ENCODE measurements at places on chromosomes 7 and 10. TPM values are rescaled to one million over a fixed set of nuclear protein-coding genes. Genes with fewer than 3 reads are reported as not detected.

DNA sequence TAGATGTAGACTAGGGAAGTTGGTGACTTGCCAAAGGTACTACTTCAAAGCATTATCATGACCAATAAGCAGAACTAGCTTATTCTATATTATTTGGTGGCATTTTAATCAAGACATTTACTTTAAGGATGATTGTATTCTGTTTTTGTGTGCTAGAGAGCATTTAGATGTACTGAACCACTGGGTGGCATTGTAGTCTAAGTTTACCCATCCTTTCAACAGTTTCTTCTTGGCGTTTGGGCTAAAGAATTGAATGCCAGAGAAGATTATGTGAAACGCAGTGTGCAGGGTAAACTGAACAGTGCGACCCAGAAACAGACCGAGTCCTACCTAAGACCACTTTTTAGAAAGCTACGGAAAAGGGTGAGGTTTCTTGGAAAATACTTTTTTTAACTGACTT lies 26.8 kb downstream of the PRPF18 start:
- no peaks in the 10 kb centered on the region for H3K27me3 ChIP-seq
- H3K27ac ChIP-seq, result no peak overlapping the region
- H3K36me3 ChIP-seq, result no peaks in the 10 kb centered on the region
- no peak overlapping the region for H3K4me3 ChIP-seq

DNA sequence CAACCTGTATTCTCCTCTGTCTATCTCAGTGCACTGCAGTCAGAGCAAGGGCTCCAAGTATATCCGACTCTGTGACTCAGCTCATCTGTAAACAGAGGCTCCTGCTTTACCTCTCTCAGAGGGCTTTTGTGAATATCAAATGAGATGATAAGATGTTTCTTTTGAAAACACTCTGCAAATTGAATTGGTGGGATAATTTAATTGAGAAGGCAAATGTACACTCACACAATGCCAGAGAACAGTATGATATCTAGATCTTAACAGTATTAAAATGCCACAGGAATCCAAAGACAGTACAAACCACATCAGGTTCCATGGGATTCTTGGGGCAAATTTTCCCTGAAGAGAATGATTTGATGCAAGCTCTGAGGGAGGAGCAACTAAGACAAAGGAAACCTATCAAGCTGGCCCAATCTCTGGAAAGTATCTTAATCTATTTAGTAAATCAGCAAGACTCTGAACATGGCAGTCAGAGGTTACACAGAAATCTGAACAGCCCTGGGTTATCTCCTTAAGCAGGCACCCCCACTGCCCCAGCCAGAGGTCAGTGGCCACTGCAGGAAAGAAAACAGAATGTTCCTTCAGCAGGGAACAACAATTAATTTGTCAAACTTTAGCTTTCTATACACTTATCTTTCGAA lies 45.9 kb downstream of the DOCK4 start:
- no peaks in the 10 kb centered on the region for H3K27me3 ChIP-seq
- no peak for DNase-seq
- H3K27ac ChIP-seq, result no peak overlapping the region
- no peak overlapping the region for H3K4me3 ChIP-seq
- peaks cover 9% of the 10 kb centered on the region for H3K4me1 ChIP-seq

DNA sequence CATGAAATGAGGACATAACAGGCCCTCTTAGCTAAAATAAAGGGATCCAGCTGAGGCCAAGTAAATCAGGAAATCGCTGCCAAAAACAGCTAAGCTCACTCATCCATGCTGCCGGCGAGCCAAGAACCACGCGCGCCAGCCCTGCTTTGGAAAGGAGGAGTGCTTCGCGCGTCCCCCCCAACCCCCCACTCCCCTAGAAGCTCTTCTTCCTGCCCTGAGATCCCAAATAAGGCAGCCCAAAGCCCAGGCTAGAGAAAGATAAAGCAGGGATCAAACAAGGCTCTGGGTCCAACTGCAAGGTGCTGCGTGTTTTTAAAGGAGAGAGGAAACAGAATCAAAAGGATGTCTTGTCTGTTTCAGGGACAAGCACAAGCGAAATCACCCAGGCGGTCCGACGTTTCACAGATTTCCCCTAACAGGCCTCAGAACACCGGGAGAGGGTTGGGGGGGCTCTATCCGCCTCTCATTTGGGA lies 168.3 kb upstream of the AUTS2 start:
- H3K27ac ChIP-seq, result peak overlapping the region; percentile 70
- no peak overlapping the region for H3K4me3 ChIP-seq
- no peaks in the 10 kb centered on the region for H3K36me3 ChIP-seq
- peaks cover 3% of the 10 kb centered on the region for H3K4me1 ChIP-seq
- peak; percentile 79 for DNase-seq

DNA sequence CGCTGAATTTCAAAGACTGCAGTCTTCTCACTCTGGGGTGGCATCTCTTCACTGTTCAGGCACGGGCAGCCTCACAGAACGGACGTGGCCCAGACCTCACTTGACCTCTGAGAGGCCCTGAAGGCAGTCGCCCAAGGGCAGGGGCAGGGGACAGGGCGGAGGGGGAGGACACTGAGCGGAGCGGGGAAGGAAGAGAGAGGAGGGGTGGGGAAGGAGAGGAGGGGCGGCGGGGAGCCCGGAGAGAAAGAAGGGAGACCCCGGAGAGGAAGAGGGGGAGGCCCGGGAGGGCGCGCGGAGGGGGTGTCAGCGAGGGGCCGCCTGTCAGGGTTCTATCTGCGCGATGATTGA lies 58.7 kb upstream of the COMTD1 start:
- H3K4me3 ChIP-seq, result peak overlapping the region; percentile 59
- H3K27me3 ChIP-seq, result no peaks in the 10 kb centered on the region
- peaks cover 11% of the 10 kb centered on the region for H3K4me1 ChIP-seq
- DNase-seq, result peak; percentile 52

DNA sequence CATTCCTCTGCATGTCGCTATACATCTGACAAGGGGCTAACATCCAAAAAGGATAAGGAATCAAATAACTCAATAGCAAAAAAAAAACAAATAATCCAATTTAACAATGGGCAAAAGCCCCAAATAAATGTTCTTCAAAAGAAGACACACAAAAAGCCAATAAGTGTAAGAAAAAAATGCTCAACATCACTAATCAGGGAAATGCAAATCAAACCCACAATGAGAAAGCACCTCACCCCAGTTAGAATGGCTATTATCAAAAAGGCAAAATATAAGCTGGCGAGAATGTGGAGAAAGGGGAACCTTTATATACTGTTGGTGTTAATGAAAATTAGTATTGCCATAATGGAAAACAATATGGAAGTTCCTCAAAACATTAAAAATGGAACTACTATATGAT lies 14.3 kb downstream of the ARHGAP12 start:
- DNase-seq, result no peak
- H3K27ac ChIP-seq, result no peak overlapping the region

GRCh38 chr10:98339799-98340198 lies 71.8 kb upstream of the LOXL4 start:
- no peak for DNase-seq
- H3K27me3 ChIP-seq, result no peaks in the 10 kb centered on the region
- no peaks in the 10 kb centered on the region for H3K36me3 ChIP-seq
- no peak overlapping the region for H3K27ac ChIP-seq

GRCh38 chr7:102926783-102927140 lies 14.0 kb downstream of the LRRC17 start:
- H3K4me1 ChIP-seq, result peaks cover 14% of the 10 kb centered on the region
- no peak overlapping the region for H3K4me3 ChIP-seq
- H3K27ac ChIP-seq, result no peak overlapping the region
- no peak for DNase-seq
- no peaks in the 10 kb centered on the region for H3K36me3 ChIP-seq
- no peaks in the 10 kb centered on the region for H3K27me3 ChIP-seq

GRCh38 chr10:85557077-85557476 lies 809.5 kb downstream of the GRID1 start:
- no peaks in the 10 kb centered on the region for H3K4me1 ChIP-seq
- DNase-seq, result no peak
- no peaks in the 10 kb centered on the region for H3K36me3 ChIP-seq
- H3K27me3 ChIP-seq, result no peaks in the 10 kb centered on the region

DNA sequence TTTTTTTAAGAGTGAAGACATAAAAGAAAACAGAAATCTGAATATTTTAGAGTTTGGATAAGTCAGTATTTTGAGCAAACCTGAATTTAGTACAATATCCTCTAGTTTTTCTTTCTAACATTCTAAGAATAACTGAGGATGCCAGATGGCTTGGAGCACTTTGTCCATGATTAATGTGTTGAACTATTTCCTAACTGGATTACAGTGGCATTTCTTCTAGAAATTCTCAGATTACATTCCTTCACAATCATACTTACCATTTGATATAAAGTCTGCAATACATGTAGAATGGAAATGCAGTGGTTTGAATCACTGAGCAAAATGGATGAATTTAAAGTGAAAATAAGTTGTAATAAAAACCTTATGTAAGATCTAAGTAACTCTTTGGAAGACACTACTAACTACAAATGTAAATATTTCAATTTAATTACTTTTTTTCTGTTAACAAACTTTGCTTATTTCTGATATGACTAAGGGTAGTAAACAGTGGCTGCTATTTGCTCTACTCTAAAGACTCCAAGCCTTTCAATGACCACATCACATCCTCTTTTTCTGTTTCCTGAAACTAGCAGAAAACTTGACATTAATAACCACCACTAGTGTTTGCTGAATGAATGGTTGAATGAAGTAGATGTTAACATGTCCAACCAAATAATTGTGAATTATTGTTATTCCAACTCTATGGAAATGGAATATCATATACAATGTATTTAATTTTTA lies 102.8 kb downstream of the PRKG1 start:
- DNase-seq, result no peak
- H3K4me3 ChIP-seq, result no peak overlapping the region
- H3K4me1 ChIP-seq, result no peaks in the 10 kb centered on the region
- no peak overlapping the region for H3K27ac ChIP-seq
- no peaks in the 10 kb centered on the region for H3K27me3 ChIP-seq

DNA sequence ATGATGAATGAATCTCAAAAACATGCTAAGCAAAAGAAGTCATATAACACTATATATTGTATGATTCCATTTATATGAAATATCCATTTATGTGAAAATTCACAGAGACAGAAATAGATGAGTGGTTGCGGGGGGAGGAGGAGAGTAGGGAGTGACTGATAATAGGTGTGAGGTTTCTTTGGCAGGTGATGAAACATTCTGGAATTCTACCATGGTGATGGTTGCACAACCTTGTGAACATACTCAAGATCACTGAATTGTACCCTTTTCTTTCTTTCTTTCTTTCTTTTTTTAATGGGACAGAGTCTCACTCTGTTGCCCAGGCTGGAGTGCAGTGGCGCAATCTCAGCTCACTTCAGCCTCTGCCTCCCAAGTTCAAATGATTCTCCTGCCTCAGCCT lies 10.7 kb downstream of the SVOPL start:
- H3K36me3 ChIP-seq, result no peaks in the 10 kb centered on the region
- no peak for DNase-seq
- H3K4me3 ChIP-seq, result no peak overlapping the region
- H3K4me1 ChIP-seq, result peaks cover 3% of the 10 kb centered on the region

- no peak overlapping the region for H3K27ac ChIP-seq
- peaks cover 3% of the 10 kb centered on the region for H3K4me1 ChIP-seq
- H3K36me3 ChIP-seq, result no peaks in the 10 kb centered on the region
- H3K4me3 ChIP-seq, result no peak overlapping the region
- DNase-seq, result no peak
Observed at GRCh38 chr7:69967689-69968450, 369.6 kb downstream of the AUTS2 start.

DNA sequence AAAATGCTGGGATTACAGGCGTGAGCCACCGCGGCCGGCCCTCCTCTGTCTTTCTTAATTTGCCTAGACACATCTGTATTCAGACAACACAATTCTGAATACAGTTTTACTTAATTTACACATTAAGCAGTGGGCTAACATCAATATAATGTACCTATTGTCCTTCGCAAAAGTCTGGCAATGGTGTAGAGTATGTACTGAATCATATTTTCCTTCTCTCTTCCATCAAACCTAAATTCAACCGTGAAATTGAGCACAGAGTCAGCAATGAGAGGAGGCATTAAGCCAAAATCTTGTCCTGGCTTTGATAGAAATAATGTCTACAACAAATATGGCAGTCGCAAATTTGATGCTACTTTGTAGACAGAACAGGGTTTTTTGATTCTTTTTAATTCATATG lies 30.4 kb downstream of the FZD9 start:
- no peaks in the 10 kb centered on the region for H3K27me3 ChIP-seq
- no peak for DNase-seq
- H3K36me3 ChIP-seq, result no peaks in the 10 kb centered on the region
- H3K27ac ChIP-seq, result no peak overlapping the region

DNA sequence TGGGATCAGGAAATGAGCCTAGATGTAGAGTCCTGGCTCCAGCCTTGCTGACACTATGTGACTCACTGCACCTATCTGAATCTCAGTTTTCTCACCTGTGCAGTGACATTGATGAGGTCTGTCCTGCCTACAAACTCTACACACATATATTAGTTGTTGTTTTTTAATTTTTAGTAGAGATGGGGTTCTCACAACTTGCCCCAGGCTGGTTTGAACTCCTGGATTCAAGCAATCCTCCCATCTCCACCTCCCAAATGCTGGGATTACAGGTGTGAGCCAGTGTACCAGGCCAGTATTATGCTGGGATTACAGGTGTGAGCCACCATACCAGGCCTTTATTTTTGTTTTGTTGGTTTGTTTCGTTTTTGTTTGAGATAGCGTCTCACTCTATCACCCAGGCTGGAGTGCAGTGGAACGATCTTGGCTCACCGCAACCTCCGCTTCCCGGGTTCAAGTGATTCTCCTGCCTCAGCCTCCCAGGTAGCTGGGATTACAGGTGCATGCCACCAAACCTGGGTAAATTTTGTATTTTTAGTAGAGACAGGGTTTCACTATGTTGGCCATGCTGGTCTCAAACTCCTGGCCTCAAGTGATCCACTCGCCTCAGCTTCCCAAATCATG lies 11.8 kb upstream of the DDIT4 start:
- no peaks in the 10 kb centered on the region for H3K27me3 ChIP-seq
- peaks cover 20% of the 10 kb centered on the region for H3K4me1 ChIP-seq
- H3K36me3 ChIP-seq, result no peaks in the 10 kb centered on the region
- no peak for DNase-seq
- H3K27ac ChIP-seq, result peak overlapping the region; percentile 93

- H3K4me1 ChIP-seq, result no peaks in the 10 kb centered on the region
- H3K4me3 ChIP-seq, result no peak overlapping the region
- H3K36me3 ChIP-seq, result no peaks in the 10 kb centered on the region
- H3K27me3 ChIP-seq, result no peaks in the 10 kb centered on the region
- DNase-seq, result no peak
Observed at GRCh38 chr7:118005026-118005425, 131.8 kb upstream of the CTTNBP2 start.

GRCh38 chr10:50362547-50363125 lies 111.3 kb upstream of the ASAH2 start:
- H3K4me3 ChIP-seq, result no peak overlapping the region
- no peaks in the 10 kb centered on the region for H3K36me3 ChIP-seq
- peaks cover 3% of the 10 kb centered on the region for H3K4me1 ChIP-seq
- no peak overlapping the region for H3K27ac ChIP-seq
- DNase-seq, result no peak

Gene GPRIN2
- polyA plus RNA-seq, result 0.22 TPM

Gene NANOS1
- 7.0 TPM for polyA plus RNA-seq

Gene FAM53B
- polyA plus RNA-seq, result 21.3 TPM

Gene GPR15LG
- not detected for polyA plus RNA-seq

Gene AMZ1
- 0.15 TPM for polyA plus RNA-seq

Gene PIP
- polyA plus RNA-seq, result not detected

Gene GATA3
- polyA plus RNA-seq, result 0.24 TPM

Gene PHYHIPL
- polyA plus RNA-seq, result 0.55 TPM
